Activated CD4-positive, alpha-beta T cell treated with anti-CD3 and anti-CD28 coated beads, Interleukin-10, Interleukin-2, amounts not matched to agents 100 ng/mL and 50 ng/mL, durations not matched to agents 16 hours and 8 hours (primary cell): ENCODE measurements at places on chromosomes 6 and 20.

DNA sequence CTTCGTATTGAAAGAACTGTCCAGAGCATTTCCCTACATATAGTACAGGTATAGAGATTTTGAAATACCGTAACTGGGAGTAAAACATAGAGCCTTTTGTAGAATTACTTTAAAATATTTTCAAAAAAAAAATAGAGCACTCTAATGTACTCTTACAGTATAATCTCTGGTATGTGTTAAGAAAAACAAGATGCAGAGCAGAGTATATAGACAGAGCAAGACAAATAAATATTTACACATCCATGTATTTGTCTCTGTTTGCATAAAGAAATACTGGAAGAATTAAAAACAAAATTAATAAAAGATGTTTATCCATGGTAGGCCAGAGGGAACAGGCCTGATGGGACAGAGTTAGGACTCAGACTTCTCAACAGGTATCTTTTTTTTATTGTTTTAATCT is 28.0 kb upstream of the SUMO4 start:
- no peak for DNase-seq

DNA sequence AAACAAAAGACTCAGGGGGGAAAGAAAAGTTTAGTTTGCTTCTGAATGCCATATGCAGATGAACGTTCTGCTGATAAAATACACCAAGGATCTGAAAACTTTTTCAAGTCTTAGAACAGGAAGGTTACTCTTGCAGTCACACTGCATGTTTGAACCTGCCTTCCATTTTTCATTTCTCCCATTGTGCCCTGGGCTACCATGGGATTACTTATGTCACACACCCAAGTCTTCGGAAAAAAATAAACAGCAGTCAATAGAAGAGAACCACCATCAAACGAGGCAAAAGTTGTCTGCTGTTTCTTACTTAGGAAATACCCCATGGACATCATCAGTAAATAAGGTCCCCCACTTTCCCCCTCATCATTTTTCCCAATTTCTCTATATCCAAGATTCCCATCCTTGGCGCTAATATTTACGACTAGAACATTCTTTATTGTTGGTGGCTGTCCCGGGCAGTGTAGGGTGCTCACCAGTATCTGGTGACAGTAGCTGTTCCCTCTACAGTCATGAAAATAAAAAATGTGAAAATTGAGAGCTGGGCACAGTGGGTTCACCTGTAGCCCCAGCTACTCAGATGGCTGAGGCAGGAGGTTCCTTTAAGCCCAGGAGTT is 202.5 kb downstream of the BCAS1 start:
- DNase-seq = no peak

- no peak for DNase-seq
These were observed 511.9 kb downstream of the KIF16B start for GRCh38 chr20:16061351-16061750.

- DNase-seq = peak; percentile 75
These were observed 19.9 kb downstream of the ATXN1 start for GRCh38 chr6:16741112-16742016.

GRCh38 chr20:45834797-45835161 is 1.2 kb downstream of the SNX21 start:
- no peak for DNase-seq
